ENCODE measurements at places on chromosomes 13 and 19. TPM values are rescaled to one million over a fixed set of nuclear protein-coding genes. Genes with fewer than 3 reads are reported as not detected.

Gene GRIK5
- total RNA-seq = not detected

Gene CYP4F8
- not detected for total RNA-seq

Gene FCGBP
- 0.08 TPM for total RNA-seq

Gene CGB3
- not detected for total RNA-seq

Gene CEACAM8
- total RNA-seq = not detected

Gene ZIM2
- total RNA-seq = not detected

Gene SBK2
- total RNA-seq = not detected

Gene C1QTNF9
- not detected for total RNA-seq

DNA sequence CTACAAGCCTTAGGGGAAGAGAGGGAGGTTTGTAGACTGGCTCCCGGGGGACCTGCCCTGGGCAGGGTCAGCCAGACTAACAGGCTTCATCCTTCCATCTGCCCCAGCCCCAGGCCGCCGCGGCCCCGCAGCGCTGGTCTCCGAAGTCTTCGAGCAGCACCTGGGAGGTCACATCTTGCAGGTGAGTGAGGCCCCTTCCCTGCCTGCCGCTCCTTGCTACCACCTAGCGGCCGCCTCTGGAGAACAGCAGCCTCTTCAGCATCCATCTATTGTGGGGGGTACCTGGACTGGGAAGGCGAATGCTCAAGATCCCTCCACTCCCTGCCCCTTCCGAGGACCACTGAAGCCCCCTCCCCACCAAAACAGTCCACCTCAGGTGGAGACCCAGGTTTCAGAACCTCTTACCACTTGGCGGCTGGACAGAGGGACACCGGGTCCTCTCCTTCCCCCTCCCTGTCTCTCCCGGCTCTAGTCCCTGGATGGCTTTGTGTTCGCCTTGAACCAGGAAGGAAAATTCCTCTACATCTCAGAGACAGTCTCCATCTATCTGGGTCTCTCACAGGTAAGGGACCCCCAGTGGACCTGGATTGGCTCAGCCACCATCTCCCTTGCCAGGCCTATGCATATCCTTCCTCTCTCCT lies 12.7 kb downstream of the NPAS1 start:
- peak; percentile 44 for DNase-seq

GRCh38 chr13:59584761-59585670 lies 578.7 kb downstream of the DIAPH3 start:
- DNase-seq = no peak

DNA sequence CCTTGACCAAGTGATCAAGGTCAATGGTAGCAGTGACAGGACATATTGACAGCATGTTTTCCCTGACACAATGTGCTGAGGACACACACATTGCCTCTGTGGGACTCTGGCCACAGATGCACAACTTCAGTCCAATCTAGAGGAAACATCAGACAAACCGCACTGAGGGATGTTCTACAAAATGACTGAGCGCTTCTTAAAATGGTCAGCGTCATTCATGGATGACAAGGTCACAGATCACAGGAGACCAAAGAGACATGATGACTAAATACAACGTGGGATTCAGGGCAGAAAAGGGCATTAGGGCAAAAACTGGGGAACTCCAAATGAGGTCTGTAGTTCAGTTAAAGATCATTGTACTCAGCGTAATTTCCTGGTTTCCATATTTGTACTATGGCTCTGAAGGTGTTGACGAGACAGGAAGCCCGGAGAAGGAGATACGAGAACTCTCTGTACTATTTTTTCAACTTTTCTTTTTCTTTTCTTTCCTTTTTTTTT lies 20.6 kb downstream of the PBX4 start:
- no peak for DNase-seq

DNA sequence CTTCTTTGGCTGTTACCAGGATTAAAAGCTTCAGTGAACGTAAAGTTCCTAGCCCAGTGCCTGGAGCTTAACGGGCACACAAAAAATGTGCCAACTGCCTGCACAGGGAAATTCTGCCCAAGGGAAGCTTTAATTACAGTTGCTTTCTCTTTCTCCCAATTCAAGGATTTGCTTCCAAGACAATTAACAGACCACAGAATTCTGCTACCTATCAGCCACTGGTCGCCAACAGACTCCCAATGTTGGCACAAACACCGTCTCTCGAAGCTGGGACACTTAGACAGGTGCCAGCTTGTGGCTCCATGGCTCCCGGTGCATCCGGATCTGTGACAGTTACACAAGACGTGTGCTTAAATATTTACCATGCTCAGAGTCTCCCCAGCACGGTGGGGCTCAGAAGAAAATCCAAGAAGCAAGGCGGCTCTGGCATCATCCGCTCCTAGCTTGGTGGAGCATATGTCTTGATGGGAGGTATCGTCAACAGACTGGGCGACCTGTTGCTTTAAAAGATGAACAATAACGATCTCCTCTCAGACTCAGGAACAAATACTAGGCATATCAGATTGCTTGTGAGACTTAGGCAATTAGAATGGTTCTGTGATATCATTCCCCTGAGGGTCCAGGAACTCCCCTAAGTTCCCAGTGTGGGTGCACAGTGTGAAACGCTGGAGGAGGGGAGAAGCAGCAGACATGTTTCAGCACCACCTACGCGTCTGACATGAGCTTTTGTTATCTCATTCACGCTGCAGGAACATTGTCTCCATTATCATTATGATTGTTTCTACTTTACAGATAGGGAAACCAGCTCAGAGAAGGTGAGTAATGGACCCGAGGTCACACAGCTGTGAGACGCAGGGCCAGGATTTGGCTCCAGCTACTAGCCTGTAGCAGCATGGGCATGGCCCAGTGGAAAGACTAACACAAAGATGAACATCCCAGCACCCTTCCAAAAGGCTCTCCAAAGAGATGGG lies 61.6 kb downstream of the ALOX5AP start:
- no peak for DNase-seq

DNA sequence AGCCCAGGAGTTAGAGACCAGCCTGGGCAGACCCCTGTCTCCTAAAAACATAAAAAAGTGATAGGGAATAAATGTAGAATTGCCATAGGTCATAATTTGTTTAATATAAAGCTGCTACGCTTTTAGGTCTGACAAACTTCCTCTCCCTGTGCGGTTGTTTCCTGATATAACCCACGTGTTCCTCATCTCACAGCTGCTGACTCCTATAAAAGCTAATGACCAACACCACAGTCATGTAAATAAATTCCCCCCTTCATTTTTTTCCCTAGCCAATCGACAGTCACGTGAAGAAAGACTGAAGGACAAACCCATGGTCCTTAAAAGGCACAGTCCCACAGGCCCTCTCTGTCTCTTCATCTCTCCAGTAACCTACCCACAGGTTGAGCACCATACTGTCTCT lies 27.5 kb downstream of the ZNF266 start:
- no peak for DNase-seq

DNA sequence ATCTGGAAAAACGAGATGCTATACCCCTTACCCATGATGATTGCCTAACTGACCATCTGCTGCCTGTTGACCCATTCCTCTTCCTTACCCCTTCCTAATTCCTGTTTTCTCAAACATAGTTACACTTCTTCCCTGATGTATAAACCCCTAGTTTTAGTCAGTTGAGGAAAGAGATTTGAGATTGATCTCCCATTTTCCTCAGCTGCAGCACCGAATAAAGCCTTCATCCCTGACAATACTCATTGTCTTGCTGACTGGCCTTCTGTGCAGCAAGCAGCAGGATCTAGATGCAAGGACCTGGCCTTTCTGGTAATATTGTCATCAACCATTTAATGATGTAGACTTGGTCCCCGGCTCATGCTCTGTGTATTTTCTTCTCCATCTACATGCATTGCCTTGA lies 999 bp upstream of the ZNF264 start:
- no peak for DNase-seq

DNA sequence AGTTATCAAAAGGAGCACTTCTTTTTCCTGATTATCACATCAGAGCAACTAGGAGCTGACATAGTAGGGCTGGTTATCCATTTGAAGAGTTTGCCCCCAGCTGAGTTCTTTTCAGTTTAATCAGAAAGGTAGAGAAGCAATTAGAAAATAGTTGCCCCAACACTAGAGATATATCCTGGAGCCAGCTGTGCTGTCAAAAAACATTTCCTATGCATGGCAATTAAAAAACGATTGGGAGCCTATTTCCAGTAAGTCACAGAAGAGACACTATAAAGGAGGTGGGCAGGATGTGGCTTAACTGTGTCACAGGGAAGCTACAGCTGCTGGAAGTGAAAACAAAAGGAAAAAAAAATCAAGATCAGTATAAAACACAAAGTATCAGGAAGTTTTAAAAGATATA lies 155.7 kb upstream of the SLITRK1 start:
- no peak for DNase-seq

GRCh38 chr13:48265217-48265815 lies 32.3 kb downstream of the ITM2B start:
- DNase-seq = no peak

- no peak for DNase-seq
These were observed 2.7 kb upstream of the RAP2A start for GRCh38 chr13:97431171-97431764.

GRCh38 chr19:1063909-1064660 lies 2.9 kb upstream of the ARHGAP45 start:
- no peak for DNase-seq

GRCh38 chr13:68748038-68748437 lies 1359.6 kb upstream of the ATXN8OS start:
- no peak for DNase-seq

DNA sequence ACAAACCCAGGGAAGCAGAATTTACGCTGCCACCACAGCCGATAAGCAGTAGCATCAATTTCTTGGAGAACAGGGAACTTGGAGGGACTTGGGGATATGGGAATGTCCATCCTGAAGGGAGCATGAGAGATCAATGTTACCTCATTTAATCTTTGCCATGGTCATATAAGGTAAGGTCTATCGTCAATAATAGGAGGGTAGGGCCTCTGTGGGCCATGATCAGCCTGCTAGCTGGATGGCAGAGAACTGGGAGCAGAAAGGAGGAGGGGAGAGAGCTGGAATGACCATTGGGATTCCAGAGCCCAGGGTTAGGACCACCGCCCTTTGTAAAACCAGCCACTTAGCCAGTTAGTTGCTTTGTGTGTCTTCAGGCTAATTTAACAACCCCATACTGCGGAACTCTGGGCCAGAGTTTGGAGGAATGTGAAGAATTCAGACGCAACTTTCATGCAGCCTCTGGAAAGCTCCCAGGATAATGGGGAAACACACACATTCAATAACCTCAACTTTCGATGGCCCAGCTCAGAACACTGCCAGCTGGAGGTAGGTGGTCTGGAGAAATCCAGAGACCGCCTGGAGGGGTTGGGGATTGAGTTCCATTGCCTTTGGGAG lies 40.3 kb downstream of the ZNF557 start:
- no peak for DNase-seq

Data from SK-MEL-5 (cell line).